NCI-H1436 treated with DMSO at 0.1 percent for 48 hours (cell line): ENCODE measurements at places on chromosomes 12 and 14.

GRCh38 chr12:30977537-30978349 lies 51.2 kb downstream of the TSPAN11 start:
- no peak for DNase-seq

DNA sequence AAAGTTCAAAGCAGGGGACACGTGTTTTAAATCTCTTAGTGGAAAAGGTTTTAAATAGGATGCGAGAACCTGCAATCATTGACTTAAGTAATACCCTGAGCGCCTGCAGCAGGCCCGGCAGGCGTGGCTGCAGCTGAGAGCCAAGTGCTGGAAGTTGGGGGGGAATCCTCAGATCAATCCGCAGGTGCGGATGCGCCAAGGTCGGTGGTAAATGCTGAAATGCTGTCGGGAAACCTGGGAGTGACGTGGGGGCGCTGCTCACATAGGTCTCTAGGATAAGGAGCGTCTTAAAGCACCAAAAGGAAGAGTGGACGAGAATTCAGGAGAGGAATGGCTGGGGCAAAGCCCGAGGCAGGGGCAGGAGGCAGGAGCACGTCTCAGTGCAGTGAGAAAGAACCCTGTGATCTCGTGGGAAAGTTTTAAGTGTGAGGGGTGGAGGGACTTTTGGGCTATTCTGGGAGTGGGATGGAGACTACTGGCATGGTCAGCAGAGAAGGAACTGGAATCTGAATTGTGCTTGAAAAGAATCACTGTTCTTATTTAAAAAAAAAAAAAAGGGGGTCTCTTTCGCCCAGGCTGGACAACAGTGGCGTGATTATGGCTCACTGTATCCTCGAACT lies 883 bp upstream of the CDCA4 start:
- DNase-seq, result no peak

GRCh38 chr12:89970722-89971121 lies 262.1 kb upstream of the ATP2B1 start:
- no peak for DNase-seq

- DNase-seq, result no peak
Measured at GRCh38 chr14:97164021-97164420, 366.8 kb downstream of the VRK1 start.

DNA sequence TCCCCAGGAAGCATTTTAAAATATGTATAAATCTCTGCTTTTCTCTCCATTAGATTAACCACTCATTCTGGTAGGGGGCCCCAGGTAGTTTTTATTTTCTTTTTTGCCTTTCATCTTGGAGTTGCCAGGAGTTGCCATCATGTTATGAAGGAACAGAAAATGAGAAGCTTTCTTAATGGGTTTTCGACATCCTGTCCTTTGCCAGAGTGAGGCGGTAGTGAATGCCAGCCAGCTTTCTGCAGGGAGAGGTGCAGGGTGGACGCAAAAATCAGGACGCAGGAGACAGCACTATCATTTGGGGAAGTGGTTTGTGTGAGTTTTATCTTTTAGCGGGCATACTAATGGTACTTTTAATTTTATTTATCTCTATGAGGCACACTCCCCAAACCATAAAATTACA lies 1.7 kb downstream of the RASSF8 start:
- no peak for DNase-seq

DNA sequence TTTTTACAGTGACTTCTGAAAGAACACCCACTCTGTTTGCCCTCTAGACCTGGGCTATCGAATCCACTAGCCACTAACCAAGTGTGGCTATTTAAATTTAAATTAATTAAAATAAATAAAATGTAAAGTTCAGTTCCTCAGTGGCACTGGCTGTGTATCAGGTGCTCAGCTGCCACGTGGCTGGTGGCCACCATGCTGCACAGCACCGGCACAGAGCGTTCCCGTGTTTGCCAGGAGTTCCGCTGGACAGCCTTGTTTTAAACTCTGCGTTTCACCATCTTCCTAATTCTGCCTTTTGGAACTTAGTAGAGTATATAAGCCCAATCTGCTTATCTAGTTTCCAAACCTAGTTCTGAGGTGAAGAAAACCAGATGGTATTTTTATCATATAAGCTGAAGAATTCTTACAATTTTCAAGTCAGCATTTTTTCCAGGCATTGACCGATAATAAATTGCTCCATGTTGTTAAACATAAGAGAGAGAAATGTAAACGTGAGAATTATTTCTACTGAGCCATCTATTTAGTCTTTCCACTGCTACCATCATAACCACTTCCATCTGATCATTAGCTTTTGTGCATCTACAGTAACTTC lies 339.0 kb downstream of the CACNA1C start:
- DNase-seq, result no peak

DNA sequence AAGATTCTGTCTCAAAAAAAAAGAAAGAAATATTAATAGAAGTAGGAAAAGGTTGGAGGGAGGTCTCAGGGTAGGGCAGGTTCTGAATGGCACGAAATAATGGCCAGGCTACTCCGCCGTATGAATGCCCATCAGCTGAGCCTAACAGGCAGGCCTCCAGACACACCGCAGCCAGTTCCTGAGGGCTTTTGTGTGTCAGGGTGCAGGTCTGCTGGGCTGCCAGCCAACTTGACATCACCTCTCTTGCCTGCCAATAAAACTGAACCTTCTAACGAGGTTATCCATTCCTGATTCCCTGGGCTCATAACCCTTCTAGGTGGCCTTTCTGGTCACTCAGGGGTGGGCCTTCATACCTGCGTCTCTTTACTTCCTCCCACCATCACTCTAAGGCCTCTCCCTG lies 3.0 kb downstream of the IFI27 start:
- DNase-seq, result no peak

DNA sequence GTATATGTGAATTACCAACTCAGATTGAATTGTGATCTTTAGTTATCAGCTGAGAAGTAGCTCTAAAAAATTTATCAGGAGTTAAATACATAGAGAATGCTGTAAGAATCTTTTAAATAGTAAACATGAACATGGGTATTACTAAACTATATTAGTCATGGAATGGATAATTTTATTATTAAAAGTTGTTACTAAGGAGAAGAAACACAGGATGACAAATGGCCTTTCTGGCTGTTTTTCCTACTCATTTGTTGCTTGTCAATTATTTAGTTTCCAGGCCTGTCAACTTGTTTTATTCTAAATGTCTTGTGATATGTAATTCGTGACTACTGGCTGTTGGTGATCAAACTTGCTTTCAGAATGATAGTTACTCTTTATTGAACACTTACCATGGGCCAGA lies 58.7 kb downstream of the KTN1 start:
- DNase-seq, result no peak

DNA sequence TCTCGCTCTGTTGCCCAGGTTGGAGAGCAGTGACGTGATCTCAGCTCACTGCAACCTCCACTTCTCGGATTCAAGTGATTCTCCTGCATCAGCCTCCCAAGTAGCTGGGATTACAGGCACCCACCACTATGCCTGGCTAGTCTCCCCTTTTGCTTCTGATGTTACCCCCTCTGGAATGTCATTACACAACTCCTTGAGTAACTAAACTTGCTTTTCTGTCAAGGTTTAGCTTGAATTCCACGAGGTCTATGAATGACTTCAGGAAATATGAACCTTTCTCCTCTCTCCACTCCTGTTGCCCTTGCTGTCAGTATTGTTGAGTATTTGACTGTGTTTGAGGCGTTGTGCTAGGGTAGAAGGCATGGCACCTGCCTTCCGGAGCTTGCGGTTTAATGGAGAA lies 16.8 kb upstream of the RTRAF start:
- no peak for DNase-seq

GRCh38 chr12:123761841-123762714 lies at the start of gene DNAH10:
TSS of gene DNAH10 (plus strand) at chr12:123762301. CDS start at chr12:123762337, 36 bp downstream.
- no peak for DNase-seq

DNA sequence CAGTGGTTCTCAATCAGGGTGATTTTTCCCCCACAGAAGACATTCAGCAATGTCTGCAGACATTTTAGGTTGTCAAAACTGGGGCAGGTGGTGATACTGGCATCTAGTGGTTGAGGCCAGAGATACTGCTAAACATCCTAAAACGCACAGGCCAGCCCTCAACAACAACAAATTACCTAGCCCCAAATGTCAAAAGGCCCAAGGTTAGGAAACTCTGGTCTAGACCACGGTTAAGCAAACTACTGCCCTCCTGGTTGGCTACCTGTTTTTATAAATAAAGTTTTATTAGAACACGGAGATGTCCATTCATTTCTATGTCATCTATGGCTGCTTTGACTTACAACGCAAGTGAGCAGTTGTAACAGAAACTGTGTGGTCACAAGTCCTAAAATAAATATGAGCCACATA lies 186.7 kb downstream of the EFCAB11 start:
- DNase-seq, result no peak

DNA sequence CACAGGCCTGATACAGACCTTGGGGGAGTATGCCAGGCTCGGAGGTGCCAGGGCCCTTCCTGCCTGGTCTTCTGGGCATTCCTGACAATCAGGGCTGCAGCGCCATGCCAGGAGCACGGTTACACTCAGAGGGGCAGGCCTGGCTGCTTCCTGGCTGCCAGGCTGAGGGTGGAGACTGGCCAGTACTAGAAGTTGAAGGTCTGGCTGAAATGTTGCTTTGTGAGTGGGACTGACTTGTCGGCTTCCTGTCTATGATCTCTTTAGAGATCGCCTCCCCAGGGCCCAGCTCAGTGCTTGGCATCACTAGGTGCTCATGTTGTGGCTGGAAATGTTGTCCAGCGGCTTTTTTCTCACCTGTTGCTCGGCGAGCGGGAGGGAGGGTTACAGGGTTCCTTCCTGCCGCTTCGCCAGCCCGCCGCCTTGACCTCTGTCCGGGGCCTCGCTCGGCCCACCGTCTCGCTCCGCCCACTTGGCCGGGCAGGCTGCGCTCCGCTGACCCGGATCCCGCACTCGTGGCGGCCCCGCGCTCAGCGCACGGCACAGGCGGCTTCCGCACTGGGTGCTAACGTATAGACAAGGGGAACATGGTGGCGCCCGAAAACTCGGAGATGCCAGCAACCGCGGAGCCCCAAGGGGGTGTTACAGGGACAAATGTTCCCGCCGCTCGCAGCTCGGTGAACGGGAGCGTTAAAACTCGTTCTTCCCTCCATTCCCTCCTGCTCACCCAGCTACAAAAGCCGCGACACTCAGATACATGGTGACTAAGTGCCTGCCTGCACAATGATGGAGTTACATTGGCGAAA lies 32.6 kb downstream of the PAPLN start:
- DNase-seq, result no peak

DNA sequence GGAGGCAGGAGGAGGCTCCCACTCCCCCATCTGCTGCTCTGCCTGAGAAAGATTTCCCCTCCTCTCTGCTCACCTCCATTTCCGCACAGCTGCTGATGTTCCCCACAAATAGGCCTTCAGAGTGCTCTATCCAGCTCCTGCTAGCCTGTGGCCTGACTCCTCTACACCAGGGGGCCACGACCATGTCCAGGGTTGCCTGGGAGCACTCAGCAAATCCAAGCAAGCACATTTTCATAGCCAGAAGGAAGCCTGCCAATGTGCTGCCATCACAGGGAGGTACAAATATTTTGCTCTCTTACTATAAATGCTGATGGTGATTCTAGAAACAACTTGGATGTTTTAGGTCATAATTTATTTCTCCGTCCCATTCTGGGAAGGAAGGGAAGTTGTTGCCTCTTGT lies 17.3 kb downstream of the KCNA5 start:
- no peak for DNase-seq

- no peak for DNase-seq
Measured at GRCh38 chr12:77005611-77006098, 59.7 kb downstream of the E2F7 start.

DNA sequence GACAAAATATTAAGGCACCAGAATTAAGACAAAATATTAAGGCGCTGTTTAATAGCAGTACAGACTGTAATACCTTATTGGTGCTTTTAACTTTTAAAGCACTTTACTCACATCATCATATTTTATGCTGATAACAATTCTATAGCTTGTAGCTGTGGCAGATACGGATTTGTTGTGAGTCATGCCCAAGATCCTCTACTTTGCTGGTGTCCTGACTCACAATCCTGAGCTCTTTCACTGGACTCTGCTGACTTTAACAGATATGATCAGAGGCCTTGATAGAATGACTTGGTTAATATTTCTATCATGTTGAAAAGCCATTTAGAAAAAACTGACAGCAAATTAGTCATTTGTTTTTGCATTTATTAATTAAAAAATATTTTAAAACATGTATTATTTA lies 99.0 kb upstream of the PKP2 start:
- DNase-seq, result no peak

GRCh38 chr14:39763402-39763890 lies 331.2 kb upstream of the FBXO33 start:
- no peak for DNase-seq

DNA sequence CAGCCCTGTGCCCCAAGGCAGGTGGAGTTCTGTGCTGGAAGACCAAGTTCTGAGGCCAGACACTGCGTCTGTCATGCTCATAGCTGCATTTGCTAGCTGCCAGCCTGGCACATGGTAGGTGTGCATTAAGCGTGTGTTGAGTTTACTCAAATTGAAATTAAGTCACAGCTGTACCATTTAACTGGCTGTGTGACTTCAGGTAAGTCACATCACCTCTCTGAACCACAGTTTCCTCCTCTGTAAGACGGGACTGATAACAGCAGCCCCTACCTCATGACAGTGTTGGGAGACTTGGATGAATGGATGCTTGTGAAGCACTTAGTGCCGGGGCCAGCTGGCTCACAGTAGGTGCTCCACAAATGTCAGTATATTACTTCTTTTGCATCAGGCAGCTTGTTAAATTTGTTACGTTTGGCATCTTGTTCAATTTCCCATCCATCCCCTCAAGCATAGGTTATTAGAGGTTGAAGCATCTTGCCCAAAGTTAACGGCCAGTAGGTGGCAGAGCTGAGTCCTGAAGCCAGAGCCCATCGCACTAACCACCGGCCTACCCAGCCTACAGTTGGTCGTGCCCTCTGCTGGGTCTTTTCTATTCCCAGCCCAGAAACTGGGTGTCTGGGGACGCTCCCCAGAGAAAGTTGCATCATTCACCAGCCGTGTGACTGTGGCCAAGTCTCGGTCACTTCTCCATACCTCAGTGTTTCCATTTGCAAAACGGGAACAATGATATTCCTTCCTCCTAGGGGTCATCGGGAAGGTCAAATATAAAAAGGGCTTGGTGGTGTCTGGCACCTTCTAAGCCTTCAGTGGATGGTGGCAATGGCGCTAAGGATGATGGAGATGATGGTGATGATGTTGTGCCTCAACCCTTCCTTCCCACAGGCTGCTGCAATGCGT lies 4.5 kb downstream of the DAO start:
- DNase-seq, result no peak

GRCh38 chr12:31647086-31647491 lies 12.4 kb upstream of the ETFBKMT start:
- DNase-seq, result no peak

- no peak for DNase-seq
Measured at GRCh38 chr14:59711080-59711479, 134.5 kb upstream of the CCDC175 start.

GRCh38 chr14:62369919-62370560 lies 607.8 kb downstream of the SNAPC1 start:
- DNase-seq, result no peak

DNA sequence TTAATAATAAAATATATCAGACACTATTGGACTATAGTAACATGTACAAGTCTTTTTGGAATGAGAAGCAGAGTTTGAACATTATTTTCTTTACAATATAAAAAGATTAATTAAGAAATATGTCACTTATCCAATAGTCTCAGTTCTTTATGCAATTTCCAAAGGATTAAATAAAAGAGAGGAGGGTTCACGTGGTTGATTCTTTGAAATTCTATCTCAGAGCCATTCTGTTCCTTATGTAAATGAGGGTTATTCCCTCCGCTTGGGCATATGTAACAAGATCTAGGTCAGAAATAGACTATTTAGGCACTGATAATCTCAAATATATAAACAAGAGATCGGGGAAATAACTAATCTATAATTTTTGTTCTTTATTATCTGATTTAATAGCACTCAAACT lies 2.1 kb upstream of the TUBA1A start:
- DNase-seq, result peak; percentile 39
